ENCODE measurements at places on chromosomes 5 and 9.

GRCh38 chr5:113806250-113806649 is 292.8 kb downstream of the YTHDC2 start:
- no peak for DNase-seq

- DNase-seq: no peak
Observed at GRCh38 chr9:89601856-89602562, 2.8 kb upstream of the GADD45G start.

DNA sequence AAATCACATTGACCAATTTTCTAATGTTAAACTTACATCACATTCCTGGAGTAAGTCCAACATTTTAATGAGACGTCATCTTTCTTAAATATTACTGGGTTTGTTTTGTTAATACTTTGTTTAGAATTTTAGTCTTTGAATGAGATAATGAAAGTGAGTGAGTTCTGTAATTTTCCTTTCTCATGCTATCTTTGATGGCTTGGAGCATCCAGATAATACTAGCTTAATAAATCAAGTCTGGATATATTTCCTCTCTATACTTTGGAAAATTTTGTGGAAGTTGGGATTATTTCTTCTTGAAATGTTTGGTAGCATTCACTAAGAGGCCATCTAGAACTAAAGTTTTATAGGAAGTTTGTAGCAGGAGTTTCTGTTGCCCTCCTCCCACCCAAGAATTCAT is 90.8 kb upstream of the IL7R start:
- no peak for DNase-seq

DNA sequence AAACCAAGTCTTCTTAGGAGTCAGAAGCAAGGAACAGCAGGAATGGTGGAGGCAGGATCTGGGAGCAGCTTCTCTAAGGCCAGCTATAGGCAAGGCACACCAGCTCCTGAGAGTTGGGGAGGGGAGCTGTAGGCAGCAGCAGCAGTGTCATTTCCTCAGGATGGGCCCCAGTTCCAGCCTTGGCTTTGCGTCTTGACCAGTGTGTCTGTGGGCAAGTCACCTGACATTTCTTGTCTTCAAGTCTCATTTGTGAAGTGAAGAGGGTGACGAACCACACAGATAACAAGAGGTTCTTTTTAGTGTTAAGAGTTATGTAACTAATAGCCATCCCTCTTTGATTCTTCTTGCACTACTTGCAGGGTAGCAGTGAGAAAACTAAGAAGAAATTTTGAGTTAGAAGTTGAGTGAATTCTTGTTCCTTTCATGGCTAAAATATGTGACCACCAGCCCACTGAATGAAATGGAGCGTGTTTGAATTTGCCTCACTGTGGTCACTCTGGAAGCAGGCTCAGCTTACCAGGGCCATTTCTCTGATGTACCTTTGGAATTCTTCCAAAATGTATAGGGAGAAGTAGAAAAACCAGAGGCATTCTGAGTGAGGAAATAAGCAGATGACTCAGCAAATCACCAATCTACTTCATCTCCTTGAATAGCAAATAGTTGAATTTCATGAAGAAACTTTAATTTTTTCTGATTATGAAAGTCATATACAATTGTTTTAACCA is 42.4 kb downstream of the RHOBTB3 start:
- DNase-seq: no peak

GRCh38 chr5:83256091-83256780 is 178.9 kb downstream of the XRCC4 start:
- no peak for DNase-seq

All from activated CD4-positive, alpha-beta T cell treated with anti-CD3 and anti-CD28 coated beads for 48 hours (primary cell).